ENCODE measurements at places on chromosomes 11 and 22. TPM values are rescaled to one million over a fixed set of nuclear protein-coding genes. Genes with fewer than 3 reads are reported as not detected.

DNA sequence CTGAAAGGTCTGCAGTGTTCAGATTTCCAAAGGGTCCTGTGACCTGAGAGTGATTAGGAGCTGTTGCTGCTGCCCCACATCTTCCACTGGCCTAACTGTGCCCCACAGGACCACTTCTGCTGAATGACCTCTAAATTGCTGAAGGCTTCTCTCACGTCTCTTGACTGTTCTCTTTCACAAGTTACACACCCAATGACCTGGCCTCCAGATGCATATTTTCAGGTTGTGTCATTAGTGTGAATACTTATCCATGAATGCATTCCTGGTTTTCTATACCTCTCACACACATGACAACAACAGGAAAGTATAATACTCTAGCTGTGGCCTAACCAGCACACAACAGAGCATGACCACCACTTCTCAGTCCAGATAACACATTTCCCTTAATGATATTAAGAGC, 15.4 kb downstream of the PRR14L start:
- DNase-seq: no peak

GRCh38 chr11:75406338-75406777, 7.0 kb downstream of the RPS3 start:
- DNase-seq: no peak

DNA sequence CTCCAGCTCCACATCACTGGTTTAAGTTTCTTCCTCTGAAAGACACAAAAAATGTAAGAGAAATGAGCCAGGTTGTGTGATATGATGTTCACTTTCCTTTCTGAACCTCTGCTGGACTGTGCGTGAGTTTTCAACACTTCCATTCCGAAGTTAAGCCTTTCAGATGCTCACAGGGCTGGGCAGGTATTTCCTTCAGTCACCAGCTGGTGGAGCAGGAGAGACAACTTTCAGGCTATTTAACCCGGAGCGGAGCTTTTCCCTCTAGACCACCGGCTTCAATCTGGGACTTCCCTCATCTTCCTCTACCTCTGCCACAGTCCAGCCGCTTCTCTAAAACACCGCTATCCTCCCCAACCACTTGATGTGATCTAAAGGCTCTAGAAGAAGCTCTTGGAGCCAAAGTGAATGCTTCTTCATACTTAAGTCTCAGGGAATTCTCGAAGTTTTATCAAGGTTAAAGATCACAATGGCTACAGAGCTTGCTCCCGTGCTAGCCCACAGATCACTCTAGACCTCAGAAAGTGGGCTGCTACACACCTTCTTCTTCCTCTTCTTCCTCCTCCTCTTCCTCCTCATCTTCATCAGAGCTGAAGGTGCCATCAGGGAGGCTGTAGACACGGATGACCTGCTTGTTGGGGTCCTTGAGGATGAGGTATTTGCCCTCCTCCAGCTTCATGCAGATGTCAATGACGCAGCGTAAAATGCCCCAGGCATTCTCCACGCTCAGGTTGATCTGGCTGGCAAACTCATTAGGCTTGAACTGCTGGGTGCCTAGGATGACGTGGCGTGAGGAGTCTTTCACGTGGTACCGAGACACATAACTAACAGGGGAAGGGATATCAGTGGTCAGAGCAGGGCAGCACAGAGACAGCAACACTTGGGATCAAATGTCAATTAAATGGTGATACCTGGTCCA, 4.4 kb upstream of the FOXRED2 start:
- no peak for DNase-seq

DNA sequence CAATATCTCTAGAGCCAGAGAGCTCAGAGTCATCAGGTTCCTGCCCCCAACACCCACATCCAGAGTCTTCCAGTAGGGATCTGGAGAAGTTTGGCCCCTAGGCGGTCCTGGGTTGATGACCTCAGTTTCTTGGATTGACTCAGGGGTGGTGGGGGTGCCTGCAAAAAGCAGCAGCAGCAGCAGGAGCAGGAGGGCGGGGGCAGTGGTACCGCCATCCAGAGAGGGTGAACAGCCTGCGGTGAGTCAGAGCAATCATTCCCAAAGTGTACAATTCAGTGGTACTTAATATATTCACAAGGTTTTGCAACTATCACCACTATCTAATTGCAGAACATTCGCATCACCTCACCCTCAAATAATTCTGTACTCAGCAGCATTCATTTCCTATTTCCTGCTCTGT, 9.9 kb upstream of the SEC14L3 start:
- no peak for DNase-seq

GRCh38 chr11:75437966-75438659, 5.1 kb upstream of the KLHL35 start:
- DNase-seq: no peak

DNA sequence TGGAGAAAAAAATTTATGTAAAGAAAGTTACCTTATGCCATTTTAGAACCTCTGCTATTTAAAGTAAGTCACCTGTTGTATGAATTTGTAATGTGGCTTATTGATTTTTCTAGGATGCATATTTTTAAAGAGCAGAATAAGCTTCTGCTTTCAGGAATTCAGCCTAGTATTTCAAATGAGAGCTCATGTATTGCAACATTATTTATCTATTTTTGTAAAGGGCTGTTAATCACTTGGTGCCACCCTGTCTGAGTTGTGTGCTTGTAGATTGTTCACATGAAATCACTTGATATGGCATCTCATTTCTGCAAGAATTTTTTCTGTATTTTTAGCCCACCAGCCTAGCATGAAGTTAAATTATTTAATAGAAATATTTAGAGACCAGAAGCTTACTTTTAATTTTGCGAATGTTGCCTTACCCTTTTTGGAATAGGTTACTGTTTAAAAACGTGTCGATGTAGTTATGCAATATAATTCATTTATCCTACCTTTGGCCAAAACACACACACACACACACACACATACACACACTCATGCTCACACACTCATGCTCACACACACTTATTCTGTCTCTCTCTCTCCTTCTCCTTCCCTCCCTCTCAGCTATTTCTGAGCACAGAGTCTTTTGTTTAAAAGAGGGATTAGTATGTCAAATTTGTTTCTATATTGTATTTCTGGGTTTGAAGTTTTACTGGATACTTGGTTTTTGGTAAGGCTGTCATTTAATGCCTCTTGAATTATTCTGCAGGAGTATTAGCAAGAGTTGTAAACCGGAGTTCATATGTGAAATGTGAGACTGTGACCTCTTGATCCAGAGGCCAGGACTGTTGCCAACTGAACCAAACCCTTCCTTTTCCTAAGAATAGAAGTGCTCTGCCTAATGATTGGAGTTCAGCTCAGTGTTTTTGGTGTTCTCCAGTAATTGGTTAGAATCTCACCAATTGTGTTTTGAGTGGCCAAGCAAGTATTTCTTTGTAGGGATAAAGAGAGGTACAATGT, 34.4 kb downstream of the YAP1 start:
- DNase-seq: no peak

Gene SCGB1A1
- 1.1 TPM for total RNA-seq

Measured in Panc1 (cell line).